ENCODE measurements at places on chromosomes 11 and 22. TPM values are rescaled to one million over a fixed set of nuclear protein-coding genes. Genes with fewer than 3 reads are reported as not detected.

DNA sequence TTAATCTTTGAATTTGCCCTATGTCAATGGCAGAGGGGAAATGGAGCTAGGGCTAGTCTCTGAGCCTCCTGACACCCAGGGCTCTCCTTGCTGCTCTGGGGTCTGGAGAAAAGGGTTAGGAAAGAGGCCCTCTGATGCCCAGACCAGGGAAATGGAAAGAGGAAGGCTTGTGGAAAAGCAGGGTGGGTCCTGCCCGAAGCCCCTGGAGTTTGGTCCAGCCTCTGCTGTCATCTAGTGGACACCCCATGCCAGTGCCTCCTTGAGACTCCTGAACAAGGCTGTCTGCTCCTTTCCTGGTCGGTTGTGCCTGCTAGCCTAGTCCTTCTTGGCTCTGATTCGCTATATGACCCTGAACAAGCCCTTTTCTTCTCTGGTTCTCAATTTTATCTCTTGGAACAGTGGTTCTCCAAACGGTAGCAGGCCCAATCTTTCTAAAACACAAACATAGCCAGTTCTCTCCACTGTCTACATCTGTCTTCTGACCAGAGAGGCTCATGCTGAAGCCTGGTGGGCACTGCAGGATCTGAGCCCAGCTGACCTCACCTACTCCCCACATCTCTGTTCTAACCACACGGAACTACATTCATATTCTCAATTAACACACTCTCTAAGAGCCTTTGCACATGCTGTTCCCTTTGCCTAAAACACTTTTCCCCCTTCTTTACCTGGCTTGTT lies 8.8 kb upstream of the PLA2G3 start:
- DNase-seq = no peak

DNA sequence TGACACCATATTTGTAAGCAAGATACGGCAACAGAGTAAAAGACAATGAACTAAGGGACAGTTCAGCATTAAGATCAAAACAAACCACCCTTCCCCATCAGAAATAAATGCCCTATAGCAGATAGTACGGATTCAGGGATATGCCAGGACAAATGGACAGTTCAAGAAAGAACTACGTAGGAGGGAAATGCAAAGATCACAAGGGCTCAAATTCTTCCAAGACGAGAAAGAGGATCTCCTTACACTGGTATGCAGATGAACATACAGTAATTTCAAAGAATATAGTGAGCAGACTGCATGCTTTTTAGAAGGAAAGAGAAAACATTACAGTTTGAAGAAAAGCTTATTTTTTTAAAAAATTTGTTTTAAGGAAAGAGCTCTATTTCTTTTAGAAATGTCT lies 124.7 kb upstream of the APOA1 start:
- no peak for DNase-seq

Gene OR5P2
- total RNA-seq = not detected

Gene ANAPC15
- 47.7 TPM for total RNA-seq

Gene PRR33
- total RNA-seq = not detected

DNA sequence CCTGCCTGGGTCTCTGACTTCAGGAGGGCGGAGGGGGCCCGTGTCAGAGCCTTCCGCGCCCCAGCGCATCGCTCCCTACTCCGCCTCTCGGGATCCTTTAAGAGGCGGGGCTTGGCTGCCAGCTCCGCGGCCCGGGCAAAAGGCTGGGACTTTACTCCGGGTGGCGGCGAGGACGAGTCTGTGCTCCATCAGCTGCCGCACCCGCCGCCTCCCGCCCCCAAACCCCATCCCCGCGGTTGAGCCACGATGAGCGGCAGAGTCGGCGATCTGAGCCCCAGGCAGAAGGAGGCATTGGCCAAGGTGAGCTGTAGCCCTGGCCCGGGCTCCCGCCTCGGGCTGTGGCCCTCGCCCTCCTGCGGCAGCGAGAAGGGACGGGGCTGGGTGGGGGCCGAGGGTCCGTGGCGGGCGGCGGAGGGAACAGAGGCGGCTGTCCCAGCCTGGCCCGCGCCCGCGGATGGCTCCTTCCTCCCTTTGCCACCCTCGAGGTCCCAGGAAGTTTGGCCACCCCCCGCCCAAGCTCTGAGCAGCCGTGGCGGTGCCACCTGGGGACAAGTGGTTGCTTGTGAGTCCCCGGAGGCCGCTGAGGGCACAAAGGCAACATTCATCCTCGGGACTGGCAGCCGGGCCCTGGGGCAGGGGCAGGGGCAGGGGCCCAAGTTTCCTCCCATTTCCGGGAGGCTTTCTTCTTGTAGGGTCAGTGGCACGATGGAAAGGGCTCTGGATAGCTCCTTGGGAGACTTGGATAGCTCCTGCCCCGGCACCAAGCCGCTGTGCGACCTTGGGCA lies at the start of gene SEC14L2:
Gene SEC14L2, plus strand, starts transcription at position 148 of the 785 bp plus-strand sequence. Its CDS starts 99 bp downstream, at position 247.
- DNase-seq = no peak

Gene MMP11
- 4.6 TPM for total RNA-seq

Gene TNNT3
- 3.0 TPM for total RNA-seq

DNA sequence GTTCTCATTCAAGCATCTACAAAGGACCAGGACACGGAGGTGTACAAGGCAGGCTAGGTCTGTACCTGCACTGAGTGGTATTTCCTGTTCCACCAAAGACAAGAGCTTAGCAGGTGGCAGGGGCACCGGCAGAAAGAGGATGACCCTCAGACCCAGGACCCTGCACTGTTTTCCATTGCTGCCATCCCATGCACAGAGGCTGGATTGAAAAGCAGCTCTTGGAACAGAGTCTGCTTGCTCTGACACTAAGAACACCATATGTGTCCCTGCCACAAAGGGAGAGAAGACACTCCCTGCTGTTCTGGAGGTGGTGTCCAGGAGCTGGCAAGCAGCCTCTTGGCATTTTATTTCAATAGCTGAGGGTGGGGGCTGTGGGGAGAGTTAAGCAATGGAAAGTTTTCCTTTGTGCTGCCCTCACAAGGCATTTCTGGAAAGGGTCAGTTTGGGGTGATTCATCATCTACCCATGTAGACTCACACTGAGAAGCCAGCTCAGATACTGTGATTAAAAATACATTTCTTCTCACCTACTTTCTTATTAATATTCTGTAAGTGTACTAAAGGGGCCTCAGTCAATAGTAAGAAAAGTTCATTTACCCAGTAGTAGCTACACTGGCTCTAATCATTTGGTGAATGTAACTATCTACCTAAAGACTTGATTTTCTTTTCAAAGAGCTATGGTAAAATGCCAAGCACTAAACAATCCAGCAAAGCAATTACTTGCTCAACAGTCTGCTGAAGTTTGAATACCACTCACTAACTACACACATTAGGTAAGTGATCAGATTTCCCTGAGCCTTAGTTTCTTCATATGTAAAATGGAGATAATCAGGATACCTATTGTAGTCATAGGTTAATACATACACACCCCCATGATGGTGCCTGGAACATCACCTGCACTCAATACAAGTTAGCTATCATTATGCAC lies 55.2 kb downstream of the SLC1A2 start:
- peak; percentile 94 for DNase-seq

Gene KLHDC7B
- total RNA-seq = not detected

- no peak for DNase-seq
These were observed 49.5 kb downstream of the ARFGAP2 start for GRCh38 chr11:47127213-47127612.

Gene PTPRCAP
- 2.7 TPM for total RNA-seq

DNA sequence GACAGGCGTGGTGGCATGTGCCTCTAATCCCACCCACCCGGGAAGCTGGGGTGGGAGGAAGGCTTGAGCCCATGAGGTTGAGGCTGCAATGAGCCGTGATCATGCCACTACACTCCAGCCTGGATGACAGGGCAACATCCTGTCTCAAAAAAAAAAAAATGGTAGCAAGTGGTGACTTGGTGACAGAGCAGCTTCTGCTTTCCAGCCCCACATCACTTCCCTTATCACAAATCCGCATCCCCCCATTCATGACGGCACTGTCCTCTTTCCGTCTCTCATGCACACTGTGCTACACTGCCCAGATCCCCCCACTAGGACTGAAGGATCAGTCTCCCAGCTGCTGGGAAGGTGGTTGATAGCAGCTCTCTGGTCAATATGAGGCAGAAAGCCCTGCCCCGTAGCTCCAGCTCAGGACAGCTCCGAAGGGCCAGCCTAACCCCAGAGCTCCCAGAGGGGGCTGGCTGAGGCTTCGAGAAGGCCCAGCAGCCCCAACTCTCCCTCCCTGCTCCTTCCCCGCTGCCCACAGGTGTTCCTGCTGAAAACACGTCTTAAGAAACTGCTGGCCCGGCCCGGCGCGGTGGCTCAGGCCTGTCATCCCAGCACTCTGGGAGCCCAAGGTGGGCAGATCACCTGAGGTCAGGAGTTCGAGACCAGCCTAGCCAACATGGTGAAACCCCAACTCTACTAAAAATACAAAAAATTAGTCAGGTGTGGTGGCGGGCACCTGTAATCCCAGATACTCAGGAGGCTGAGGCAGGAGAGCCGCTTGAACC lies 15.9 kb downstream of the PGA5 start:
- DNase-seq = no peak

All from esophagus muscularis mucosa (tissue), 4 donors.